ENCODE measurements at places on chromosomes 7 and 10.

DNA sequence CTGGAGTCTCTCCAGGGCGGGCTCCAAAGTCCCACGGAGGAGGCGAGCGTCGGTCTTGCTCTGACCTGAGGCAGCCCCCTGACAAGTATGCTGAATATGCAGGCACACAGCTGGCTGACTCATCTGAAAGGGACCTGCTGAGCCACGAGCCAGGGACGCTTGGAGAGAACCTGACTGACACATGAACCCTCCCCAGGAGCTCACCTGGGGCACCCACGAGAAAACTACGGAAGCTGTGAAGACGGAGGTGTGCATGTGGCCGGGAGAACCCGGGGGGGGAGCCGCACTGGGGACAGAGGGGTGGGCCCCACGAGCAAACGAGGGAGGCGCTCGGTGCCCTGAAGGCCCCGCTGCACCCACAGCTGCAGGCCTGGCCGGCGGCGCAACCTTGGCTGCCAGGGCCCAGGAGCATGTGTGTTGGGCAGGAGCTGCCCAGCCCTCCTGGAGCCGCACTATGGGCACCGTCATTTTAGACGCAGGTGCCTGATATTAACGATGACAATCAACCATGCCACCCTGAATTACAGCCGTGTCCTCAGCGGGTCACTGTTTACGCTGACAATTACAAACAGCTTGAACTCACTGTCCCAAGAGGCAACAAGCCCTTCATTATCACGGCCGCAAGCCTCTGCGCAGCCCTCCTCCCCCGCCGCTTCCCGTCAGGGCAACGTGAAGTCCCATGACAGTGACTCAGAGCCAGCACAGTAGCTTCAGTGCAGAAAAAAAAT is 64.7 kb downstream of the DIP2C start:
- no peak for DNase-seq

DNA sequence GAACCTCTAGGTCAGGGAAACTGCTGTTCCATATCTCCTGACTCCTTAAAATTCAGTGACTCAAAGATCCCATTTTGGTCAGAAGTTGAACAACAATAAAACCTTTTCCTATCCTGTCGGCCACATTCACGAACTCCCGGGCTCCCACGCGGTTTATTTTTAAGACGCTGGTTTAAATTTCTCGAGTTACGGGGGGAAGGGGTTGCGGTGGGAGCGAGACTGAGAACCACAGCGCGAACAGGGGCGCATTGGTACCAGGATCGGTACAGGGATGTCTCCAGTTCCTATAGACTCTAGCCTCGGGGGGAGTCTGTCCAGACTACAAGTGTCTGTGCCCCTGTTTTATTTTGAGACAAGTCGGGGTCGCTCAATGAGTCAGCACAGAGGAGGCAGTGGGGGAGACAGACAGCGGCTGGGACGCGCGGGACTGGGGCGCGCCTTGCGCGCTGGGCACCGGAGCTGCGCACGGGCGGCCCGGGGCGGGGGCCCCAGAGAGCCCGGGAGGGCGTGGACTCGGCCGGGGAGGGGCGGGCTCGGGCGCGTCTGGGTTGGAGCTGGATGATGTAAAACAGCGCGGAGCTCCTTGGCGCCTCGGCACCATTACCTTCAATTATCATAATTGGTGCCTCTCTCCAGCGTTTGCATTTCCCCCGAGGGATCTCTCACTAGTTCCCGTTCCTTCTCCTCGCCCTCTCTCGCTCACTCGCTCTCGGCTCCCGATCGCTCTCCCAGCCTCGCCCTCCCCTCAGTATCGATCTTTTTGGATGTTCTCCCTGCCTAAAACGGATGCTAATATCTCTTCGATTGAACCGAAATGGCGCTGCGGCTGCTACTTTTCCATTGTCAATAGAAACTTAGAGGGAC is 8.7 kb upstream of the BAMBI start:
- DNase-seq: no peak

DNA sequence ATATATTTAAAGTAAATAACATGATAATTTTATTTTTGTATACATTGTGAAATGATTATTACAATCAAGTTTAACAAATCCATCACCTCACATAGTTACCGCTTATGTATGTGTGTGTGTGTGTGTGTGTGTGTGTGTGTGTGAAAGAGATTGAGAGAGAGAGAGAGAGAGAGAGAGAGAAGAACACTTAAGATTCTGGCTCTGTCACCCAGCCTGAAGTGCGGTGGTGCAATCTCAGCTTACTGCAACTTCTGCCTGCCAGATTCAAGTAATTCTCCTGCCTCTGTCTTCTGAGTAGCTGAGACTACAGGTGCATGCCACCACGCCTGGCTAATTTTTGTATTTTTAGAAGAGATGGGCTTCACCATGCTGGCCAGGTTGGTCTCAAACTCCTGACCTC is 17.8 kb downstream of the LYZL1 start:
- DNase-seq: no peak

DNA sequence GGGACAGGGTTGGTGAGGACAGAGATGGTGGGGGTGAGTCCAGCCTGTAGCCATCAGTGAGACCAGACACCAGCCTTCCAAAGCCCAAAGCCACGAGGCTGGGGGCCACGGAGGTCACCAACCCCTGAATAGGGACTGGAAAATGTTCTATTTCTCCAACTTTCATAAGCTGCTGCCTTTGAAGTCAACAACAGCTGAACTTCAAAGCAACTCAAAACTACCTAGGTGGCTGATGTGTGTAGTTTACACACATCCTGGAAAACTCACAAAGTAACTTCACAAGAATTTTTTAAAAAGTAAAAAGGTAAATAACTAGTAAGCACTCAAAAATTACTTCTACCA is 88.8 kb downstream of the CHST15 start:
- DNase-seq: no peak

- no peak for DNase-seq
Measured at GRCh38 chr7:309586-310228, 19.7 kb downstream of the FOXL3 start.

DNA sequence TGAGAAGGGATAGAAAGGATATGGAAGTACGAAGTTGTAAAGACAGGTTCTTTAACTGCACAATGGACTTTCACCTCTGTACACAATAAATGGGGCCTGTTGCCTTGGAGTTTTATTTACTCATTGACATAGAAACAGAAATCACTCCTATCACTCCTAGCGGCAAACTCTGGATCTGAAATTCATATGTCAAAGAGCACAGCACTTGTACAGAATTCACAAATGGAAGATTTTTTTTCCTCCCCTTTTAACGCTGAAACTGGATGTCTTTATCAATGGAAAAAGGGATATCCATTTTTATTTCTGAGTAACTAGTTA is 18.2 kb downstream of the NT5C3A start:
- no peak for DNase-seq

DNA sequence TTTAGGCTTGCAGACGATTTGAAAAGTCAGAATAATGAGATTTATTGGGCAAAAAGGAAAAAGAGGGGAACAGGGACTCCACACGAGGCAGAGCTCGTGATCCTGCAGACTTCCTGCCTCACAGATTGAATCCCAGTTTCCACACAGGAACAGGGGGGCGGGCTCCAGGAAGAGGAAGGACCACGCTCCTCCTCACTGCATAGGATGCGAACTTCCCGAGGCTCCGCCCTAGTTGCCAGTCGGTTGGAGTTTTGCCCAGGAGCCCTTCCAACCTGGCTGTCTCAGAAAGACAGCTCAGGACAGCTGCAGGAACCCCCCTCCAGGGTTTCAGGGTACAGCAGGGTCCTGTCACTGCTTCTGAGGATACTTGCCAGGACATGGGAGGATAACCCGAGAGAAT is 488.3 kb upstream of the ADARB2 start:
- DNase-seq: no peak

DNA sequence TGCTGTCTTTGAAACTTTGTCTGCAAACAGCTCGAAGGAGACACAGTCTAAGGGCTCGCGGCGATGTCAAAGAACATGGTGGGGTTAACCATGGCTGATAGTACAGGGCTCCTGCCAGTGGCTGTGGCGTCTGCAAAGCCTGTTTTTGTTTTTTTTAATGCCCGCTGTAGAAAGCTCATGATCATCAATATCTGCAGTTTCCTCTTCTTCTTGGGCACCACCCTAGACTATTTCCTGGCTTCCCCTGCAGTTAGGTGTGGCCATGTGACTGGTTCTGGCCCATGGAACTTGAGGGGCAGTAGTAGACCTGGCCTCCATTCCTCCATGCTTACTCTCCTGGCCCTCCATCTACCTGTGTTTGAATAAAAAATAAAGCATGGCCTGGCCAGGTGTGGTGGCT is 21.8 kb upstream of the SAMD8 start:
- no peak for DNase-seq

DNA sequence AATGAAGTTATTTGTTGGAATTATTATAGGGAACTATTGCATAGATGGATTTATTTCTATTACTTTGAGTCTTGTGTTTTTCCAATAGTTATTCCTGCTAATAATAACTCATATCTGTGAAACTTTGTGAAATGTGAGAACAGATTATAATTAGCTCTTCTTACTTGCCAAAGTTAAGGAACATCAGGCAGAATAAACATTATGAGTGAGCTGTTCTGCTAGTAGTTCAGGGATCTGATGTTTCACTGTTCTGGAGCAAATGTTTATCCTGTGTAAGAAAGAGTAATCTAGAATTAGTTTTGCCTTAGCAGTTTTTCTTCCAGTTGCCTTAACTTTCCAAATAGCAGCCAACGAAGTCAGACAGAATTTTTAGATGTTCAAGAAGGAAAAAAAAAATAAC is 245.2 kb upstream of the PLXDC2 start:
- no peak for DNase-seq

DNA sequence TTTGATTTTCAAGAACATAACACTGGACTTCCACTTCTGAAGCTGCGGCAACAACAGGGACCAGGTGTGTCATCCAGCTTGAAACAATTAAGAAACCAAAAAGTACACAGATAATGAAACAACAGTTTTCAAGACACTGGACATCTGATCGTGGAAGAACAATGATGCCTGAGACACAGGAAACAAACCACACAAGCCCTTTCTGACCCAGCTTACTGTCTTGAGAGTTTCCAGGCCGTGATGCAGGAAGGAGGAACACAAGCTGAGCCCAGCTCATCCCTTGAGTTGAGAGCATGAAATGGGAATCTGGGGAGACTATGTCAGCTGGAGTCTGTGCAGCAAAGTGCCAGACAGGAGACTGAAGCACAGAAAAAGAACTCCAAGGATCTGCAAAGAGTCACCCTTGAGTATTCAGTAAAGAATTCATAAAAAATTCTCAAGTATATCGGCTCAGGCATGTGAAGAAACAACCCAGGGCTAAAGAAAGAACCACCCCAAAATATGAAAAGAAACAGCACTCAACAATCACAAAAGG is 91.6 kb downstream of the RNF32 start:
- no peak for DNase-seq

DNA sequence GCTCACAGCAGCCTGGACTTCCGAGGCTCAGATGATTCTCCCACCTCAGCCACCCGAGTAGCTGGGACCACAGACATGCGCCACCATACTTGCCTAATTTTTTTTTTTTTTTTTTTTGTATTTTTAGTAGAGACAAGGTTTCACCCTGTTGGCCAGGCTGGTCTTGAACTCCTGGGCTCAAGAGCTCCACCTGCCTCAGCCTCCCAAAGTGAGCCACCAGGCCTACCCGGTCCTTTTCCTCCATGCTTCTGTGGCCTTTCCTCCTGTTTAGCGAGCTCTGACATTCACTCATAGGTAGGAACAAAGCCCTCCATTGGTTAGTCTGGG is 50.1 kb upstream of the SRPK2 start:
- DNase-seq: no peak

- DNase-seq: no peak
Measured at GRCh38 chr10:25175527-25176420, 973 bp downstream of the GPR158 start.

DNA sequence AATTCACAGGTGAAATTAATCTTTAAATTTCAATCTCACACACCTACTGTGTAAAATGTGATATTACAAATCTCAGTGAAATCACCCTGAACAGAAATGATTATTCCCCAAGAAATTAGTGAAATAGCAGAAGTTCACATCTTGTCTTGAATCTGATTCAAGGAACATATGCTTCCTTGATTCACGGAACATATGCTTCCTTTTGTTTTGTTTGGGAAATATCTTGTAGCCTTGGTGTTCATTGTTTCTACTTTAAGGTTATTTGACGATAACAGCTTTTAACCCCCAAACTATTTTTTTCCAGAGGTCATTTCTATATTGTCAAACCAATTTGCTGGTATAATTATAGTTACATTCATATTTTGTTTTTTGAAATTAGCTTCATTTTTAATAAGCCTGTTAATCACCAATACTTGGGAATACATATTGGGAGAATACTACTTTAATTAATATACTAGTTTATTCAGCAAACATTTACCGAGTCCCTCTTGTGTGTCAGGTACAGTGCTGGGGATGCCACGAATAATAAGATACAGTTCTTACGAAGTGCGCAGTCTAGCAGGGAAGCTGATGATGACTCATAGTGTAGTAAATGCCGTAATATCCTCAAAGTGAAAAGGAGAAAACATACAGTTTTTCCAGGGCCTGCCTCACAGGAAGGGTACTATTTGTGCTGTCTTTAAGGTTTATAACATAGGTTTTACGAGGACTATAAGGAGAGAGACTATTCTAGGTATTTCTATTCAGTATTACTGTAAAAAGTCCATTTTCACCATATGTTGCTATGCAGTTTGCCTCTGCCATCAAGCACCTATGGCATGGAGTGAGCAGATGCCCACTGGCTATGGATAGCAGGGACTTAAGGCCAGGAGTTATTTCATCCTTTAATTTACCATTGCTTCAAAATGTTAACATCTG is 32.5 kb downstream of the PRKAR2B start:
- DNase-seq: no peak

GRCh38 chr7:14478834-14479510 is 423.6 kb downstream of the DGKB start:
- no peak for DNase-seq

GRCh38 chr7:146736446-146737190 is 620.0 kb downstream of the CNTNAP2 start:
- DNase-seq: no peak

DNA sequence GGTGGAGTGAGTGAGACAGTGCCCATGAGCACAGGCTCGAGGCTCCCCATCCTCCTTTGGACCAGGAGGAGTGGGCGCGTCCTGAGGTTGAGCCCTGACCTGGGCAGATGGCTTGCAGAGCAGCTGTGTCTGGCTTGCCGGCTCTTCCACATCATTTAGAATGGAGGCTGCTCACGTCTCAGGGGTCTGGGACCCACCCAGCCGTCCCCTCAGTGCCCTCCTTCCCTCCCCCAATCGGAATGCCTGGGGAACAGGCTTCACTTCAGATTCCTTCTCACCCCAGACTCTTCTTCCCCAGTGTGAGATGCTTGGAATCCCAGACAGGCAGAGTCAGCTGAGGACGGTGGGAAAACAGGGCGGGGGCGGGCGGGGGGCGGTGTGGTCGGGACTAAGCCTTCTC is 968.6 kb upstream of the ZNF722 start:
- no peak for DNase-seq

- DNase-seq: no peak
Measured at GRCh38 chr10:113705344-113705652, 25.6 kb downstream of the CASP7 start.

DNA sequence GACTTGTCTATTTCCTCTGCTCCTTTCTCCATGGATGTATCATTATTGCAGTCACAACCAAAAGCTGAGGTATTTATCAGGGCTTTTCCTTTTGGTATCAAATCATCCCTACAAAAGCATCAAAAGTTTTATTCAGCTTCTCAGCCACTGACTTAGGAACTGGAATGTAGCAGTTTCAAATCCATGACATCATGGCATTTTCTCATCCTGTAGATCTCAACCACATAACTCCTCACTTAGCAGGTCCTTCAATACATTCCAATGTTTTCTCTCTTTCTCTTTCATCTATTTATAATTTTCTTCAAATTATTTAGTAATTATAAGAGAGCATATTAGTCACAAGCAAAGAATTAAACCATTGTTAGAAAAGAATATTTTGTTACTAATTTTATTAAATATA is 537.4 kb upstream of the SORCS1 start:
- no peak for DNase-seq

Measured in GM13977 (cell line).